GM23248 (cell line): ENCODE measurements at places on chromosomes 7 and 10. TPM values are rescaled to one million over a fixed set of nuclear protein-coding genes. Genes with fewer than 3 reads are reported as not detected.

DNA sequence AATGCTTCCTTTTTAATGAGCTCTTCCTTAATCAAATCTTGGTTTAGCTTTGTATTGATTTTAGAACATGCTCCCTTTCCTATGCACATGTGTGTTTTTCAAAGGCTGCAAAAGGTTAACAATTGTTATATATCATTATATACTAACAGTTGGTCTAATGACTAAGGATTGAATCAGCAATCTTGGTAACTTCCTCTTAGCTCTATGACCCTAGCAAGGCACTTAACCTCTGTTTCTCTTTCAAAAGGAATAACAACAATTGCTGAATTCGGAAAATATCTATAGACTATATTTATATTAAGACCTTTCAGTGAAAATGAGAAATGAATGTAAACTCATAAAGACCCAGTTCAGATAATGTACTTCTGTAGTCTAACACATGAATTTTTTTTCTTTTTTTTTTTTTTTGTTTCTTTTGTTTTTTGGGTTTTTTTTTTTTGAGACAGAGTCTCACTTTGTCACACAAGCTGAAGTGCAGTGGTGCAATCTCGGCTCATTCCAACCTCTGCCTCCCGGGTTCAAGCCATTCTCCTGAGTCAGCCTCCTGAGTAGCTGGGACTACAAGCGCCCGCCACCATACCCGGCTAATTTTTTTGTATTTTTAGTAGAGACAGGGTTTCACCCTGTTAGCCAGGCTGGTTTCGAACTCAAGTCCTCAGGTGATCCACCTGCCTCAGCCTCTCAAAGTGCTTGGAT is 48.8 kb downstream of the HOXA1 start:
- peak; percentile 80 for DNase-seq

DNA sequence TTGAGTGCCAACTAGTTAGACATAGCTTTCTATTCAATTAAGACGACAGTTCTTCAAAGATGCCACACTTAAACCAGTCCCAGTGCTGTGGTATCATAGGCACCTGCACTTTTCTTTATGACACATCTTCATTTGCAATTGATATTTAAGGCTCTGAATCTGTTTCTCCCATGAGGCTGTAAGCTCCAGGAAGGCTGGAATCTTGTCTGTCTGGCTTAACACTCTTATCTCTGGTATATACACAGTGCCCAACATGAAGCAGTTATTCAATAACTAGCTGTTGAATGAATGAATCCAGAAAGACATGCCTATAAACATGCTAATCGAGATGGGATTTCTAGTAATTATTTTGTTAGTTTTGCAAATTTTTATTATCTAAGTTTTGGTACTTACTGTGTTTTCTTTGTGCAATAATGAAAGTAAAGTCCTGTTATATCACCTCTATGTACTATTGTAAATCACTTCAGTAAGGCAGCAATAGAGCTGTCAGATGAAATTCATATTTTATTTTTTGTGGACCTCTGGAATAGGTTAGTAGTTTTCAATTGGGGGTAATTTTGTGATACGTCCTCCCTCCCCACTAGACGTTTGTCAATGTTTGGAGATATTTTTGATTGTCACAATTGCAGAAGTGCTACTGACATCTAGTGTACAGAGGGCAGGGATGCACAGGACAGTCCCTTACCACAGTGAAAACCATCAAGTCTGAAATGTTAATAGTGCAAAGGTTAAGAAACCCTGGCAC is 51.3 kb upstream of the STEAP4 start:
- peak; percentile 13 for DNase-seq

Gene KIAA1549
- 3.0 and 4.2 TPM in 2 replicates for total RNA-seq

Gene CD36
- 1.3 TPM in 1 of 2 replicates, not detected in the other for total RNA-seq

Gene AGR3
- not detected in 2 replicates for total RNA-seq

- DNase-seq = peak; percentile 88
Measured at GRCh38 chr10:44978570-44979280, at the start of gene DEPP1. Gene DEPP1, minus strand, starts transcription at chr10:44978809. Its CDS starts 779 bp downstream, at chr10:44978030.

DNA sequence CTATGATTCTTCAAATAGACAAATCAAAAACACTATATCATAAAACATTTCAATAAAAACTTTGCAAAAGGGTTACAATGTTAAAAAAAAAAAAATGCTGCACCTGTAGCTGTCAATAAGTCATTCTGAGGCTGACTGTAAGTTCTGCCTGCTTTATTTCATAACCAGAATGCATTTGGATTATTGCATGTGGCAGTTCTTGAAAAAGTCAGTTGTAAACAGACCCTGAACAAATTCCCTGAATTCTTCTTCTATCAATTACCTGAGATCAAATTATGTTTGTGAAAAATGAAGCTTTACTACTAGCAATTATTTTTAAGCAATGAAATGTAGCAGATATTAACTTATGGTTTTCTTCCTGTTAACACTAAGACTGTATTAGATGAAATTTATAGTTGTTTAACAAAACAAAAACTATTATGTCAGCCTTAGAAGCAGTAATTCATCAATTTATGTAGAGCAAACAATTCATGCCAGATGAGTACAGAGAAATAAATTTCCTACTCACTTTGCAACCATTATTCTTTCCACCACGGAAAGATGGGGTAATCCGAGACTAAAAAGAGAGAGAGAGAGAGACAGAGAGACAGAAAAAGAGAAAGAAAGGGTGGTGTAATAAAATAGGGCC is 107.8 kb downstream of the SFMBT2 start:
- DNase-seq = no peak

DNA sequence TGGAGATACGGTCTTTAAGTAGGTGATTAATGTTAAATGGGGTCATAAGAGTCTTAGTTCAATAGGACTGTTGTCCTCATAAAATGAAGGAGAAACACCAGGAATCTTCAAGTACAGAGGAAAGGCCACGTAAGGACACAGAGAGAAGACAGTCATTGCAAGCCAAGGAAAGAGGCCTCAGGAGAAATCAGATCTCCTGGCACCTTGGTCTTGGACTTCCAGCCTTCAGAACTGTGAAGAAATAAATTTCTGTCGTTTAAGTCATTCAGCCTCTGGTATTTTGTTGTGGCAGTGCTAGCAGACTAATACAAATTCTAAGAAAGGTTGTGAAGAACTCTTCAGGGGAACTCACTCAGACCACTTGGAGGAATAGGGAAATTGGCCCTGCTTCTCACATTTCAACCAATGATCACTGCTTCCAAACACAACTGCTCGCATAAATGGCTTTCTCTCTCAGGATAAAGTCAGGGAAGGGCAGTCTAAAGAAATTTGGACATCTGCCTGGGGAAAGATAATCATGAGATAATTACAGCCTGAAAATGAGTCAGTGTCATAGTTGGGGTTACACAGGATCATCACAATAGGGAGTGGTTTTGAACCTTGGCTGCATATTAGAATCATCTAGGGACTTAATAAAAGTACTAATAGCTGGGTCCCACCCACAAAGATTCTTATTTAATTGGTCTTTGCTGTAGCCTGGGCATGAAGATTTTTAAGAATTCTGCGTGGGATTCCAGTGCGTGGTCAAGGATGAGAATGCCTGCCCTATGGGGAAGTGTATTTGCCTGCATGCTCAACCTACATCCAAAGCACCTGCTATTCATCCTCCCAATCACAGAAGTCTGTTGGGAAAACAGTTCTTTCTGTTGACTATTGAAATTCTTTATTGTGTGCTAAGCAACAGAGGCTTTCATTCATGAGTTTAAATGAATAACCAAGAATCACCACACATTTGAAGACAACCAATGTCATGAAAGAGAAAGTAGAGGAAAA is 310.6 kb upstream of the PLXDC2 start:
- DNase-seq = no peak

- no peak for DNase-seq
Measured at GRCh38 chr7:132205509-132205908, 370.8 kb downstream of the PLXNA4 start.

GRCh38 chr10:123136221-123136805 is 543 bp downstream of the HMX3 start:
- no peak for DNase-seq

- peak; percentile 74 for DNase-seq
Measured at GRCh38 chr7:81285142-81285871, 366.5 kb upstream of the SEMA3C start.

Gene ZNF365
- 0.86 and 2.4 TPM in 2 replicates for total RNA-seq

DNA sequence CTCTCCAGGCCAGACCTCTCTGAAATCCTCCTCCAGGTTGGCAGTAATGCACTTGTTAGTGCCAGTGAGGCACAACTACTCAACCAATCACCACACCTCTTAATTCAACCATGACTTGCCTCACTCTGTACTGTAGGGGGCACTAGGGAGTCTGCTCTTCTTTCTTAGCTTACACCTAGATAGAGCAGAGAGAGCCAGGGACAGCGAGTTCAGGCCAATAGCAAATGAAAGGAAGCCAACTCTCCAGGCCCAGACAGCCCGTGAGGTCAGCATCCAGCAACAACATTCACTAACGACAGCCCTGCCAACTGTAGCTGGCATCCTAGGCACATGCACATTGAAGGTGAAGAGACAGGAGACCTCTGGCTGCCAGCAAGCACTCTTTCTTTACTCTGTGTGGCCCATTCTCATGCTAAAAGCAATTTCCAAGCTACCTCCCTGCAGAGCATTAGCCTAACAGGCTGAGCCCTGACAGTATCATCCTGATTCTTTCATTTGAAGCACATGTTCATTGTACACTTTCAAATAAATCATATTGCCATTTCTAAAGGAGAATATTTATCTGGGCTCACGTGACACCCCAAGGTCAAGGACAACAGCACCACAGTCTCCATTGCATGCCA is 136.3 kb downstream of the DPY19L1 start:
- DNase-seq = no peak

Gene SLK
- 37.1 and 37.3 TPM in 2 replicates for total RNA-seq

Gene MUC12
- 0.54 and 1.5 TPM in 2 replicates for total RNA-seq
